ENCODE measurements at places on chromosomes 3 and 15.

- no peak for DNase-seq
These were observed 126.9 kb downstream of the CCNL1 start for GRCh38 chr3:157033001-157033400.

GRCh38 chr3:48784426-48785120, 63.1 kb downstream of the PRKAR2A start:
- no peak for DNase-seq

- DNase-seq = no peak
These were observed 5.2 kb downstream of the CAPN3 start for GRCh38 chr15:42364529-42364928.

DNA sequence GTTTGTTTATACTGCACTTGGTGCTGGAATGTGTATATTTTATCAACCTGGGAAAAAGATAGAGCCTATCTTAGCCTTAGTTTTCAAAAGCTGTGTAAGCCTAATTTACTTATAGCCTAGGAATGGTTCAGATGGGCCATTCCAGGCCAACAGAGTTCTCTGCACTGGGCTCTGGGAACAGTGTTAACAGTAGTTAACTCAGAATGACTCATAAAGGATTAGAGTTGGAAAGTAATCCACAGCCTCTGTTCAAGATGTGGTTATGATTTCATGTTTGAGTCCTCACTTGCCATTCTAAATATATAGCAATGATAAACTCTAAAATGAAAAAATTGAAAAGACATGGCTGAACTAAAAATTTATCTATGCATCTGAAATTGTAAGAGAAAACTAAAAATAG, 22.6 kb upstream of the PEX5L start:
- no peak for DNase-seq

DNA sequence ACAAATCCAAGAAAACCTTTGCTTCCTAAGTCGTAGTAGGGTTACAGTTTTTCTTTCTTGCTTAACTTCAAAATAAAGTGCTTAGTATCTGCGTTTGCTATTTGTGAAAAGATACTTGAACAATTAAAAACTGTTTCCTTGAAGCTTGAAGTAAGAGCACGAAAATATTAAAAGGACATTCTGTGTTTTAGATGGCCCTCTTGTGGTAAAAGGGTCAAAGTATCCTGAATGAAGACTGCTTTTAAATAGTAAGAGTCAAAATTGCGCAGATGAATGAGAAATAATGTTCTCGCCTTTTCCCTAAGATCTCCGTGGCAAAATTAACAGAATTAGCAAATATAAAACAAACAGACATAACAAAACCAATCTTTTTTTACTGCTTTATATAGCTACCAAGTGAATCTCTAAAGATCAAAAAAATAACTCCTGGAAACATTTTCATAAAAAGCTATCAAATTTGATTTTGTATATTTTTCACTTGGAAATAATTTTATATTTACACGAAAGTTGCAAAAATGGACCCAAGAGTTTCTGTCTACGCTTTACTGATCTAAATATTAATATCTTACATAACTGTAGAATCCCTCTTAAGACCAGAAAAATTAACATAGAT, 175.4 kb downstream of the MBNL1 start:
- DNase-seq = peak; percentile 64

DNA sequence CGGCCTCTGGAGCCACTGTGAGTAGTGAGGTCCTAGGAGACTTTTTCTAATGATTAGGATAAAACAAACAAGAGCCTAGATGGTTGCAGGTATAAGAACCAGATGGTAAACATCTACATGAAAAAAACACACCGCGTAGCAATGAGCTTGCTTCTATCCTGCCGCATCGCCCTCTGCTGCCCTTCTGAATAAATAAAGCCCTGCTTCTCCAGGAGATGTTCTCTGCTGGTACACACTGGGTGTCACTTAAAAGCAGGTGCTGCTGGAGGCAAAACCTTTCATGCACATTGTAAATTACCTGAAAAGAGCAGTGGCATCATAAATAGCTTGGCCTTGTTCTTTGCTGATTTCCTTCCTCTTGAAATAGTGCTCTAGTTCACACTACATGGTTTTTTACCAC, 164.4 kb upstream of the TOPAZ1 start:
- no peak for DNase-seq

- DNase-seq = no peak
These were observed 170.4 kb downstream of the ADAMTS17 start for GRCh38 chr15:100171411-100171810.

GRCh38 chr3:155313300-155313699, 19.8 kb upstream of the STRIT1 start:
- DNase-seq = no peak

DNA sequence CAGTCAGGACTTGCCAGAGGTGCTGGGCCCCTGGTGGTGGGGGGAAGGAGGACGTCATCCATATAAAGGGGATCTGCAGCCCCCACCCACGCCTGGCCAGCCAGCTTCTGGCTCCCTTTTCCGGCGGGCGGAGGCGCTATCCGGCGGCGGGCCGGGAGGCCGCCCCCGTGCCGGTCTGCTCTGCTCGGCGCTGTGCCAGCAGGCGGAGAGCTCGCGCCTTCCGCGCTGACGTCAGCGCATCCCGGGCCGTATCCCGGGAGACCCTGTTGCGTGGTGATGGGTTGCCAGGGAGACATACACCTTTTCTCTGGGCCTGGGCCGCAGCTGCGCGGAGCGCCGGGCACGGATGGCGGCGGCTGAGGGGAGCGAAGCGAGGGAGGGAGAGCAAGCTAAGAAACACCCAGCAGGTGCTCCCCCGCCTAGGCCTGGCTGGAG, 1.1 kb downstream of the FAM131A start:
- peak; percentile 32 for DNase-seq

DNA sequence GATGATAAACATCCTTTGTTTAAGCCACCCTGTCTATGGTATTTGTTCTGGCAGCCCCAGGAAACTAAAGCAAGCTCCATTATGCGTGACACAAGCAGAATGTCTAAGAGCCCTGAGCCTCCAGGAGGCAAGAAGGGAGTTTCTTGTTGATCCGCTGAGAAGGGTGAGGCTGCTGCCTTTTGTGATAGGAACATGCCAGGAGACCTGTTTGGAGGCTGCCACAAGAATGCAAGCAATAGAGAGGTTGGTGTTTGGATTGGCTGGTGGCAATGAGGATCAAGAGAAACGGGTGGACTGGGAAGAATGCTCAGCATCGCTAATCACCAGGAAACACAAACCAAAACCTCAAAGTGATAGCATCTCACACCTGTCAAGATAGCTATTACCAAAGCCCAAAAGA, 104.8 kb downstream of the ASB7 start:
- no peak for DNase-seq

- no peak for DNase-seq
These were observed 15.2 kb upstream of the CLEC3B start for GRCh38 chr3:45010811-45011333.

DNA sequence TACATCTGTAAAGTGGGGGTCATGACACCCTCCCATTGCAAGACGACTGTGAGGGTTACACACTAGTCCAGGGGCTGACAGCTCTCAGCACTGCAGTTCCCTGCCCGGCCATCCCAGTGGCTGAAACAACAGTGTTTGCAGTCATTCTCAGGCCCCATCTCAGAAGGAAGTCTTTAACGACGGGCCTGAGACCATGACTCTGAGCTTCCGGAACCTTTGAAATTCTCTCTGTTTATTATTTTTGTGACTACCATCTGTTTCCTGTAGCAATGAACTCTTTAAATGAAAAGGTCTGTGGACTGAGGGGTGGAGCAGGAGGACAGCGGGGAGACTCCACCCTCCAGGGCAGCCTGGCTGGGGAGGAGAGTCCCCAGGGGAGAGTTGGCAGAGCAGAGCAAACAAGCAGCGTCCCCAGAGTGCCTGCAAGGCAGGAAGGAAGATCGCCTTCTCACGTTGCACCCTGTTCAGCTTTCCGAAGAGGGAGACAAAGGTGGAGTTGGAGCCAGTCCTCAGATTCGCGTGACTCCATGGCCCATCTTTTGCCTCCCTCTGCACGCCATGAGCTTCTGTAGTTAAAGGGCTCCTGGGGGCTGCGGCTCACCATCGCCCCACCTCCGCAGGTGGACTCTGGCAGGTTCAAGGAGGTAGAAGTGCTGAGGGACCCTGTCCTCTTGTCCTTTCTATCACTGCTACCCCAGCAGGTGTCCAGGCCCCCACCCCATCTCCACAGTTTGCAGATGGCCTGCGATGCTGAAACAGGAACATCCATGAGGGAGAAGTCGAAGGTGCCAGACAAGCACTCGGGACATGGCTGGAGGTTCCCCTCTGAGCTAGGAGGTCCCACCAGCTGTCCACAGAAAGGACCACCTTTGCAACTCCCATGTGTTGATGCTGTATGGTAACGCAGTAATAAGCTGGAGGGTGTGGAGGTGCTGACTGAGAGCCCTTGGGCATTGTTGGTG, 525.8 kb upstream of the PROK2 start:
- peak; percentile 27 for DNase-seq

DNA sequence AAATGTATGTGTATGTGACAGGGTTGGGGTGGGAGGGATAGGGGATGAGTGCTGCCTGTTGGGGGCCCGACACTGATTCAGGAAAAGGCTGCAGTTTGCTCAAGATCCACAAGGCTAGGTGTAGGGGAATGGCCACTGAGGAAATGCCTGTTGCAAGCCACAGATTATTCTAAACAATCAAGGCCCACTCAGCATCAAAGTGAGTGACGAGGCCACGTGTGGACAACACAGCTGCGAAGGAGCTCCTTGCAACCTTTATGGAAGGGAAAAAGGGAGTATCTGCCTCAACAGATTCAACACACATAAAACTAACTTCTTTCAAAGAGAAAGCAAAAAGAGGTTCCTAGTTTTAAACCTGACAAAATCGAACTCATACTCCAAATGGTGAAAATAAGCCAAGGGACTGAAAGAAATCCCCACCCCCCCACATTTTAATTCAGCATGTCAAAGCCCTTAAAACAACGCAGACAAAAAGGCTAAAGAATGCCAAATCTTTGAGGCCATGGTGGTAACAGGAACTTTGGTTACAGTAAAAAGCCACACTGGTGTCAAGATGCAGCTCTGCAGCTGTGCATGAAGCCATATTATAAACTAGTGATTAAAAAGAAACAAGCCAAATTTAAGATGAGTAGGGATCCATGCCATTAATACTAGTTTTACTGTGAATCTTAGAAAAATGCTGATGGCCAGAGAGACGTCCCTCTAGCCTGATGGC, 3.6 kb downstream of the POLG start:
- no peak for DNase-seq

GRCh38 chr3:109819734-109820133, 482.4 kb upstream of the DPPA4 start:
- DNase-seq = no peak

DNA sequence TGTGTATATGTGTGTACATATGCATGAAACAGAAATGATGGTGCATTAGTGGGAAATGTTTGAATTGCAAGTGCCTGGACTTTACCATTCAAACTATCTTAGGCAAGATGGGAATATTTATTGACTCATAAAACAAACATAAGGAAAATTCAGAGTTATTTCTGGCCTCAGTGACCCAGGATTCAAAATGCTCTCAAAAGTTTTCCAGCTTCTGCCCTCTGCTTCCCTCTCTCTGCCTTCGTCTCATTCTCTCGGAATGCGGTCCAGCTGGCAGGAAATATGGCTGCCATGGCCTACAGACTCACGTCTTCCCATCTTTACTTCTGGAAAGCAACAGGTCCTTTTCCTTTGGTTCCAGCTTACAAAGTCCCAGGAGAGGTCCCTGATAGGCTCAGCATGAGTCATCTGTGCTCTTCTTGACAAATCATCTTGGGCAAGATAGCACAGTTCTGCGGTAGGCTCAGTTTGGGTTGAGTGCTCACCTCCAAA, 8.7 kb upstream of the ZNF774 start:
- no peak for DNase-seq

DNA sequence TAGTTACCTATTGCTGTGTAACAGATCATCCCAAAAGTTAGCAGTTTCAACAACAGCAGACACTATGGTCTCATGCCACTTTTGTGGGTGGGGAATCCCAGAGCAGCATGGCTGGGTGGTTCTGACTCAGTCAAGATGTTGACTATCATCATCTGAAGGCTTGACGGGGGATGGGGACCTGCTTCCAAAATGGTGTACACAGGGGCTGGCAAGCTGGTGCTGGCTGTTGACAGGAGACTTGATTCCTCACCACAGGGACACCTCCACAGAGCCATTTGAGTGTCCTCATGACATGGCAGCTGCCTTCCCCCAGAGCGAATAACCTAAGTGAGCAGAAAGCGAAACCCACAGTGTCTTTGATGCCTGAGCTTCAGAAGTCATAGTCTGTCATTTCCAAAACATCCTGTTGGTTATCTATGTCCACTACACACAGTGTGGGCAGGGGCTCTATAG, 19.1 kb downstream of the DNAJB8 start:
- DNase-seq = peak; percentile 3

- no peak for DNase-seq
These were observed 71.7 kb downstream of the DMXL2 start for GRCh38 chr15:51550841-51551240.

DNA sequence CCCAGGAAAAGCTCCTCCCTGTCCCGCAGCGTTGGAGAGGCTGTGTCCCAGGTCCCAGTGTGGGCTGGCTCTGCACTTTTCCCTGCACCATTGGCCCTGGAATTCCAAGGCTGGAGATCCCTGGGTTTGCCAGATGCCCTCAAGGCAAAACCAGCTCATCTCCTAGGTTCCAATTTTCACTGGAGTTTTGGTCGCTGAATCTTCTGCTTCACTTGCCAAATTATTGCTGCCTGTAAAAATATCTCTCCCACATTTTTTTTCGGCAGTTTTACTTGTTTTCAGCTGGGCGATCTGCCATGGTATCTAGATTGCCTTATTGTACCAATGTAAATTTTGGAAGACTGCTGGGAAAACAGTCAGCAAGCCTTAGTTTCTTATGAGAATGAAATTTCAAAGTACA, 150.9 kb upstream of the ATP10A start:
- no peak for DNase-seq
